Right lung (tissue), 10 donors: ENCODE measurements at places on chromosomes 1 and 21.

DNA sequence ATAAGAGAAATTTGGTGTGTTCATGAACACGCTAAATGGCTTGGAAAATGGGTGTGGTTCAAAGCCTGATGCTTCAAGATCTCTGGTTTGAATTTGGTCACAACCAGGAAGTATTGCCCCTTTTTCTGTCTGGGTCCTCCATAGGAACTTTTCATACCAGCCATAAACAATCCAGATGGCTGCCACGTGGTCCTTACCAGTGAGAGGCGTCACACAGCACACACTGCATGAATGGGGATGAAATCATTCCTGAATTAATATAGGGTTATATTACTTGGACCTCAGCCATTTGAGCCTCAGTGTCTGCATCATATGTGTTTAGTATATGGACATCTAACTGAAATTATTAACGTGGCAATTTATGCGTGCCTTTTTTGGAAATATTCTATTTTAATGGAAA lies 64.0 kb downstream of the PRRX1 start:
- no peak for DNase-seq

DNA sequence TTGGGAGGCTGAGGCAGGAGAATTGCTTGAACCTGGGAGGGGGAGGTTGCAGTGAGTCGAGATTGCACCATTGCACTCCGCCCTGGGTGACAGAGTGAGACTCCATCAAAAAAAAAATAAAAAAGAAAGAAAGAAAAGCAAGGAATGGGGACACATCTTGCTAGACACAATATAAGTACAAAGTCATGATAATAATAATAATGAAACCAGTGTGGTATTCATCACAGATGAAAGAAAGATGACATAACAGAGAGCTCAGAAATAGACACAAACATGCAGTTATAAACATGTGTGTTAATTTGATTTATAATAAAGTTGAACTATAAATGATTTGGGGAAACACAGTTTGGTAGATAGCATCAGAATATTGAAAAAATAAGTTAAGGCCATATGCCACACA lies 264.1 kb downstream of the SRGAP2C start:
- DNase-seq, result no peak

- no peak for DNase-seq
These were observed 2.0 kb downstream of the RPL11 start for GRCh38 chr1:23693599-23693998.

- no peak for DNase-seq
These were observed 132.4 kb downstream of the ROR1 start for GRCh38 chr1:63906047-63906704.

DNA sequence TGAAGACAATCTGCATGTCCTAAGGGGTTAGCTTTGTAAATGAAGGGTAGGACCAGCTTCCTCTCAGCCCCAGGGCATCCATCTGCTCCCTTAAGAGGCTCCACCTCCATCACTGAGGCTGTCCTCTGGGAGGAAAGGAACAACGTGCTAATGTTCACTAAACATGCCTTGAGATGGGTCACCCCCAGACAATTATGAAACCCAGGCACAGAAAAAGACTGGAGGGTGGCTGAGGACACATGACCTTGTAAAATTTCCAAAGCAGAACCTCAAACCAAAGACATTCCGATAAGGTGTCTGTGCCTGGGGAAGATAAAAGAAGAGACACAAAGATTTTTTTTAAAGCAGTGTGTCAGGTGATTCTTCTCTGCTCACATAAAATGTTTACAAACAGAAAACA lies 37.6 kb upstream of the ZNF124 start:
- DNase-seq, result no peak
